CD4-positive, alpha-beta T cell treated with Interleukin-4 for 4 hours (primary cell): ENCODE measurements at places on chromosomes 2 and 18.

DNA sequence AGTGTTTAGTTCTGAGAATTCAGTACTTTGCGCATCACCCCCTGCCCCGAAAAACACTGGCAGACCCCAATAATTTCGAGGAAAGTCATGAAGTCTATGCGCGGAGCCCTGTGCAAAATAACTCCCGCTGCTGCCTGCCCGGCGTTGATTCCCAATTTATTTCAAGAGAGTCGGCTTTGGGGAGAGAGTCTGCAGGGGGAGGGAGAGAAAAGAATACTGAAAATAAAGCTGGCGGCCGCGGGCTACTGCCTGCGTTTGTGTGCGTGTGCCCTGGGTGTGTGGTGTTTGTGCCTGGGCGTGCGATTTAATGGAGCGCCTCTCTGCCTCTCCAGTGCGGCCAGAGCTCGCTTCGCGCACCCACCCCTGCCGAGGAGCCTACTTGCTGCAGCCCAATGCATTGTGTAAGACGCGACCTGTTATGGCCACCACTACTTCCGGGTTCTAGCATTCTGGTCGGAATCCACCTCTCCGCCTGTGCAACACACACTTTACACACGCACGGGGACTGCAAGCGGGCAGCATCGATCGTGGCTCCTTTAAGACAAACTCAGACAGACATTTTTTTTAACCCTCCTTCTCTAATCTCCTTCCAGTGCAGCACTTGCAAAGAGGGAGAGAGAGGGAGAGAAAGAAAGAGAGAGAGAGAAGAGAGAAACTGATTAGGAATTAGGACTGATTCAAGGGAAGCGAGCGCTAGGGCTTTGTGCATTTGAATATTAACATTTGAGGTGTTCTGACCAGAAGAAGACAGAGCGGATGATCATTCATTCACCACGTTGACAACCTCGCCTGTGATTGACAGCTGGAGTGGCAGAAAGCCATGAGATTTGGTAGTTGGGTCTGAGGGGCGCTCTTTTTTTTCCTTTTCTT is at the start of gene MEIS1:
Gene MEIS1 (plus strand): TSS at position 447 of the 870 bp plus-strand sequence. CDS start 732 bp downstream, outside the sequence.
- peak; percentile 23 for DNase-seq

DNA sequence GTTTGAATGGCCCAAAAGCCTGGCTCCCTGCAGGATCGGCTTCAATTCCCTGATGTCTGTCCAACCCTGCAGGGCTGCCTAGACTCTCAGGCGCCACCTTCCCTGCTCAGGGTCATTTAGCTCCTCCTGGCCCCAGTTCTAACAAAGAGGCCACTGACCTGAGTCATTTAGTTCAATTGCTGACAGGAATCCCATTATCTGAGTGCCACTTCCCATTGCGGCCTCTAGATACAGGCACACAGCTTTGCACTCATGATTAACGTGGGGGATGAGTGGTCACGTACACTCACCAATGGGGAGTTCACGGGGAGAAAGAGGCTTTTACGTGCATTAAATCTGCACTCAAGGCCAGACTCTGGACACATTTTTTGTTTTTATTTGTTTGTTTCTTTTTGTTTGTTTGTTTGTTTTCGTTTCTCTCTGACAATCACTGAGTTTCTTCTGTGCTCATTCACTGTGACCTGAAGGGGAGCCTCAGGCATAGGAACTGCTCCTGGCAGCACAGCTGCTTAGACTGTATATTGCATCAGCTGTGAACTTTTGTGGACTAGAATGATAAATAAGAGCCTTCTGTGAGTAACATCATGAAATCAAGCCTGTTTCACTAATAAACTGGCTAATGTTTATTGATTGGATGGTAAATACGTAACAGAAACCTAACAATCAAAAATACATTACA is 118.9 kb upstream of the CTNNA2 start:
- DNase-seq, result no peak

DNA sequence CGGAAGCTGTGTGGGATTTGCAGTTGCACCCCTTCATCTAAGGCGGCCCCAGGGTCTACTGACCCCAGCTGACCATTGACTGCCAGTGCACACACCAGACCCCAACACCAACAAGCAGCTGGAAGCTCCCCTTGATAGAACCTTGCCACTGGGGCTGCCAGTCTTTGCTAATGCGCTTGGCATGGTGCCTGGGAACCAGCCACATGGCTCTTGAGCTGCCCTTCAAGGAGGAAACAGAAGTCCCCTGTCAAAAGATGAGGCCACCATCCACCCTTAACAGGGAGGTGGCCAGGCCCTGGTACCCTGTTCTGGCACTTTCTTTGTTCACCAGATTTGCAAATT is 8.6 kb downstream of the ALPI start:
- no peak for DNase-seq

- no peak for DNase-seq
Observed at GRCh38 chr2:226310146-226310545, 489.5 kb downstream of the IRS1 start.

- DNase-seq, result no peak
Observed at GRCh38 chr2:28952836-28953211, 28.3 kb upstream of the TOGARAM2 start.

- DNase-seq, result peak; percentile 47
Observed at GRCh38 chr2:151051574-151052220, 210.0 kb downstream of the RBM43 start.

GRCh38 chr18:6414723-6415417 is at the start of gene L3MBTL4:
Gene L3MBTL4, minus strand, starts transcription at chr18:6414911. Its CDS starts 103,286 bp downstream, at chr18:6311625.
- no peak for DNase-seq

DNA sequence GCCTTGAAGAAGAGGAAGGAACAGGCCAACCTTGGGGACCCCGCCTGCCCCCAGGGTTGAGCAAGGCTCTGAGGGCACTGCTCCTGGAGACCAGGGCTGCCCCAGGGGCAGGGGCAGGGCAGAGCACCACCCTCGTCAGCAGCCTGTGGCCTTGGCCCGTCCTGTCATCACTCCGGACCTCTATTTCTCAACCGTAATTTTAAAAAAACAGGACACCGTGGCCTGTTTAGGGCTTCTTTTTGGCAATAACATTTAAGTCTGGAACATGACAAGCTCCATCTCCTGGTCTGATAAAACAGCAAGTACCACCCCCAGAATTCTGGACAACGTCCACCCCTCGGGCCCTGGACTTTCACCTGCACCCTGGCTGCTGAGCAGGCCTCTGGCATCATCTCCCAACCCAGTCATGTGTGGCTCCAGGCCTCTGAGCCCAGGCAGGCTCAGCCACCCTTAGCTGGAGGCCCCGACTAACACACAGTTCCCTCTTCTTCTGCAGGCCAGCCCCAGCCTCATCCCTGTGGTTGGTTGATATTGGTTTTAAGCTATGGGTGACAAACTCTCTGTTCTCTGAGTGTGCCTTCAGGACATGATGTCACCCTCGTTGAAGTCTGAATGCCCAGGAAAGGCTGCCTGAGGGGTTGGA is 22.6 kb upstream of the ID2 start:
- DNase-seq, result no peak

DNA sequence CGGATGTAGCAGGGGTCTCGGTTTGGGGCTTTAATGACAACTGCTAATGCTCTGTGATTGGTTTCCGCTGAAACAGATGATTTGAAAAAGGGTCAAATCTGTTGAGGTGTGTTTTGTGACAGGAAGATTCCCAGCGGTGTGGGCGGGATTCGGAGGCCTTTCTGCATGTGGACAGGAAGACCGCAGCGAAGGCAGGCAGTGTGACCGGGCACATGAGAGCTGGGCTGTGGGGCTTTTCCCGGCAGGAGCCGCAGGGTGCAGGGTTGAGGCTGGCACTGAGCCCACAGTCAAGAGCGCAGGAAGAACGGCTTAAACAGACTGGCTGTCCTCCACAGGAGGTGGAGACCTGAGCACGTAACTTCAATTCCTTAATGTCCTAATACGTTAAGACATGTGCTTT is 180.0 kb upstream of the TPO start:
- DNase-seq, result no peak

DNA sequence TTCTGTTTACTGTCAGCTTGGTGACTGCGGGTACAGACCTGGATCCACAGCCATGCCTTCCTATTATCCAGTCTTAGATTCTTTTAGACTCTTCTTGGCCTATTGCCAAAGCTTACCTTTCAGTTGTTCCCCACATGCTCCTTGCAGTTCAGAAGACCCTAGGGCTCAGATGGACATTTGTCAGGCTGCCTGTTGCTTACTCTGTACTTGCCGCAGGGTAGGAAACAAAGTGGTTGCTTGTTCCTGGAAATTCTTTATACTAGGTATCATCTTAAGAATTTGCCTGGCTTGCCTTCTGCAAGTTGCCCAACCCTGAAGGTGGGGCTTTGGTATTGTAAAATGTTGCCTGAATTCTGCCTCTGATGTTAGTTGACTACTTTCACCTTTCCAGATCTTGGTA is 24.4 kb downstream of the CD28 start:
- no peak for DNase-seq

DNA sequence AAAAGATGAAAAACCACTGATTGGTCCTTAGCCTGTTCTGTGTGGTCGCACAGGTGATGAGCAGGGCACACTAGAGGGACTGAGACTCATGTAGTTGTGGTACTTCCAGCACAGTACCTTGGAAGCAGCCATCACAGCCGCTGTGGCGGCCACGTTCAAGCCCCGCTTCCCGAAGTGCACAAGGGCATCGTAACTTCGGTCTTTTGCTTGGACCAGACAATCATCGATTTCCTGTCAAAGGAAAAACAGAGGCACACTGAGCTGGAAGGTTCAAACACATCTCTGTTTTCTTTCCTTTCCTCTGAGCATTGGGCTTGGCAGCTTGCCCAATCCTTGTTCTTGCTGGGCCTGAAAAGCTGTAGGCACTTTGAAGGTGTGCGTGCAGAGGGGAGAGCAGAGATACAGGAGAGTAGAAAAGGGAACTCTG is 52.6 kb downstream of the MRPL35 start:
- no peak for DNase-seq

- peak; percentile 10 for DNase-seq
Observed at GRCh38 chr2:190121971-190122370, 59.4 kb upstream of the MSTN start.

- DNase-seq, result no peak
Observed at GRCh38 chr2:185208261-185208660, 530.3 kb upstream of the FSIP2 start.

- no peak for DNase-seq
Observed at GRCh38 chr18:36406805-36407204, 109.3 kb downstream of the FHOD3 start.

DNA sequence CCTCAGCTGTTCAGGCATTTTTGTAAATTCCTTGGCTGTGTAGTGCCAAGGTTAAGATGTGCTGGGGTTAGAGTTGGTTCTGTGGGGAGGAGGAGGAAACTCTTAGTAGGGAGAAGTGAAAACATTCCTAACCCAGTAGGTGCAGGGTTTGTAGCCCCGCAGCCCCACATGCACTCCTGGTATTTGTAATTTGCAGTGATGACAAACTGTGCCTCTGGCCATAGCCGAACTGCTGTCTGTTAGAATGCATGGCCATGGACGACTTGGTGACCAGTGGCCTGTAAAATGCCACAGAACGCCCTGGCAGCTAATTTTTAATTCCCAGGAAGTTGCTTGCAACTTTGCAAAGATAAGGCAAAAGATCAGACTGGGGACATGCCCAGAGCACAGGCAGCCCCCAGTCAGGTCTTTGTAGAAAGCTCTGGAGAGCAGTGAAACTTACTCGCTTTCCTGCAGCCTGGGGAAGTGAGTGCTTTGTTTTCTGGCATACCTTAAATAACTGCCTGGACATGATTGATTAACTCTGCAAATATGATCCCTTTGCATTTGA is 38.4 kb downstream of the LYPD6B start:
- DNase-seq, result no peak

DNA sequence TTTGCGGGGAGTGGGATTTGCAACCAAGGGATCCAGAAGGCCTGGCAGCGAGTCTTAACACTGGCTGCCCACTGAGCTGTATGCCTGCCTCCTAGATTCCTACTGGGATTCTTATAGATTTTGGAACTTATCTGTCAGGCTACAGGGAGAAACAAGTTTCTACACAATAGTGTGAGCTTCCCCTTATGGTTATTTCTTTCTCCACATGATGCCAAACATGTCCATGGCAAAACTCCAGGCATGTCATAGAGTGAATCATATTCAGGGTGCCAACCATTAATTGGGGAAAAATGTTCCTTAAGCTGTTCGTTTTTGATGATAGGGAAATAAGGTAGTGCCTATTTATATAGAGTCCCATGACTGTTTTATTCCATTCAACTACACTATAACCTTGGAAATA is 1185.2 kb upstream of the CELF4 start:
- no peak for DNase-seq

GRCh38 chr18:43710135-43710534 is 432.8 kb upstream of the SYT4 start:
- DNase-seq, result no peak

- DNase-seq, result no peak
Observed at GRCh38 chr2:28720345-28720744, 31.3 kb upstream of the PPP1CB start.

DNA sequence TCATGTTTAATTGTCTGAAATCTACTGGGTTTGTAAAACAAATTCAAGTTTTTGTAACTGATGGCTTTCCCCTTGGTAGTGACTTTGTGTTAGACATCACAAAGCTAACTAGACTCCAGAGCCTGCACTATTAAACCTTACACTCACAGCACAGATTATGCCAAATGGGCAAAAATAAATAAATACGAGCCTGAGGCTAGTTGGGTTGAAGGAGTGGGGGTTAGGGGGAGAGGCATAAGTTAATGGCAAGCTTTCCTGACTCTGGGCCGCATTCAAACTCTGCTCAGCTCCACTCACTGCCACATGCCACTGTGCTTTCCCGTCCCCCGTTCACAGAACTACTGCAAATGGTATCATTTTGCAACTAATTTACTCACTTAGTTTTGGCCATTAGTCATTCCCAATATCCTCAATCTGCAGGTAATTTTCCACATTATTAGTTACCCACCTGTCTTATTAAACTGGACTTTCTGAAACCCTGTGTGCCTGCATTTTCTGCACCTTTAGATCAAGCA is 1079.9 kb upstream of the PIK3C3 start:
- DNase-seq, result no peak

DNA sequence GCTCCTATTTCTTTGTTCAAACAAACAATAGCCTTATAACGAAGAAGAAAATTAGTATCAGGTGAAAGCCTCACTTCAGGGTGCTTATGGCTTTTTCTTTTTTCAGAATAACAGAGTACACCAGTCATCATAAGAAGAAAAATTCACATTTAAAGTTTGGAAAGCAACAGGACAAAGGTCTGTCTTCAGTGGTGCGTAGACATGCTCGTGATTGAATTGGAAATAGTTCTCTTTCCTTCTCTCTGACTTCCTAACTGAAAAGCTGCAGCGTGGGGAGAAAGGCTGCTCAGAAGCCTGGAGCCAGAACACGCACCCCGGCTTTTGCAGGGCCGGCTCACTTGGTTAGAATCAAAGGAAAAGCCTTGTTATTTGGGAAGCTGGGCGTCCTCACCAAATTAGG is 127.6 kb upstream of the ZNF516 start:
- no peak for DNase-seq

- DNase-seq, result no peak
Observed at GRCh38 chr18:9701609-9702349, 6.3 kb upstream of the RAB31 start.

- no peak for DNase-seq
Observed at GRCh38 chr18:71079606-71080005, 790.8 kb downstream of the SOCS6 start.
